ENCODE measurements at places on chromosomes 11 and 22.

DNA sequence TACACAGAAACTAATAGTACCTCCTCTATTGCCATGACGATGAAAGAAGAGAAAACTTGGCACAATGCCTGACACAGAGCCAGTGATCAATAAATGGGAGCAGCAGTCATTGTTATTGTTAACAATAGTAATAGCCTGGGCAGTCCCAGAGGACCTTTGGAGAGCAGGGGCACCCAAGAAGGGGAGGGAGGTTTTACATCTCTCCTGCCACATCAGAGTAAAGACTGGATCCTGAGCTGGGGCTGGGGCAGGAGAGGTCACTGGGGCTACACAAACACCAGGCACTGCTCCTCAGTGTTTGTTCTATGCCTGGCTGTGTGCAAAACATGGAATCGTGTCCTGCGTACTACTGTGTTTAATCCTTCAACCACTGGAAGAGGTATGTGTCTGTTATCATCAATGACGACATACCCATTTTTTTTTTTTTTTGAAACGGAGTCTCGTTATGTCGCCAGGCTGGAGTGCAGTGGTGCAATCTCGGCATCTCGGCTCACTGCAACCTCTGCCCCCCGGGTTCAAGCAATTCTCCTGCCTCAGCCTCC lies 25.0 kb upstream of the CREB3L1 start:
- no peak for DNase-seq

DNA sequence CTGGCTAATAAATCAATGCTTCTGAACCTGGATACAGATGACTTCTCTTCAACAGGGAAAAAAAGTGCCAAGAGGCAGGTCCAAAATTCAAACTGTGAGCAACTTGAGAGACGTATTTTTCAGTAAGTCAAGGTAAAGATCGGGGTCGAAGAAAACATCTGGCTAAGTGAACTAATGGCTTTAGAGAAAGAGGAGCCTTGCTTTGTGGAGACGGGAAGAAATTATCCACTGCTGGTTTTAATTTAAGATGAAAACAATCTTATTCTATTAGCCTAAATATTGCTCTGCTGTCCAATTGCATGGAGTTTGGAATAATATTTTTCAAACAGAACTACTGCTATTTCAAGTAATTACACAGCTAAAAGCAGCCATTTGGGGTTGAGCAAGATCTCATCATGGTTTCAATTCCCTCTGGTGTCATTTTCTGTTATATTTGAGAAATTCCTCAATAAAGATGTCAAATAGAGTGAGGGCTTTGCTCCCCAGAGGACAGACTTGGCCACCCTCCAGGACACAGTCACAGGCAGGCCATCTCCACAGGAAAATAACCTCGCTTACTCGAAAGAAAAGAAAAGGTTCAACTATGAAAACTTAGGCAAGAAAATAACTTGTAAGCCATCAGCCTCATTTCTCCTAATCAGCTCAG lies 29.8 kb downstream of the SCUBE1 start:
- no peak for DNase-seq

- DNase-seq = no peak
Measured at GRCh38 chr11:47539681-47540039, 13.3 kb downstream of the CELF1 start.

DNA sequence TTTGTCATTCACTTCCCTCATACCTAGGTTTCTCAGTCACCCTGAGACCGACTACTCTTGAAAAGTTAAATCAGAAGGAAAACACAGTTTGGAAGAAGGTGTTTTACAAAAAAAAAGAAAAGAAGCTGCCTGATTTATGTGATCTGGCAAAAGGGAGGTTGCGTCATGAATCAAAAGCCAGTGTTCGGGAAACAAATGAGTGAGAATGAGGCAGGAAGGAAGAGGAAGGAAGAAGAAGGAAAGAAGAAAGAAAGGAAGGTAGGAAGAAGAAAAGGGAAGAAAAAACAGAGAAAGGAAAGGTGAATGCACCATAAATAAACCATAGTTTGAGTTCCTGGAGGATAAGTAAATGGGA lies 314.6 kb downstream of the BLID start:
- DNase-seq = no peak

- no peak for DNase-seq
Measured at GRCh38 chr11:93585758-93586157, 42.6 kb upstream of the SMCO4 start.

DNA sequence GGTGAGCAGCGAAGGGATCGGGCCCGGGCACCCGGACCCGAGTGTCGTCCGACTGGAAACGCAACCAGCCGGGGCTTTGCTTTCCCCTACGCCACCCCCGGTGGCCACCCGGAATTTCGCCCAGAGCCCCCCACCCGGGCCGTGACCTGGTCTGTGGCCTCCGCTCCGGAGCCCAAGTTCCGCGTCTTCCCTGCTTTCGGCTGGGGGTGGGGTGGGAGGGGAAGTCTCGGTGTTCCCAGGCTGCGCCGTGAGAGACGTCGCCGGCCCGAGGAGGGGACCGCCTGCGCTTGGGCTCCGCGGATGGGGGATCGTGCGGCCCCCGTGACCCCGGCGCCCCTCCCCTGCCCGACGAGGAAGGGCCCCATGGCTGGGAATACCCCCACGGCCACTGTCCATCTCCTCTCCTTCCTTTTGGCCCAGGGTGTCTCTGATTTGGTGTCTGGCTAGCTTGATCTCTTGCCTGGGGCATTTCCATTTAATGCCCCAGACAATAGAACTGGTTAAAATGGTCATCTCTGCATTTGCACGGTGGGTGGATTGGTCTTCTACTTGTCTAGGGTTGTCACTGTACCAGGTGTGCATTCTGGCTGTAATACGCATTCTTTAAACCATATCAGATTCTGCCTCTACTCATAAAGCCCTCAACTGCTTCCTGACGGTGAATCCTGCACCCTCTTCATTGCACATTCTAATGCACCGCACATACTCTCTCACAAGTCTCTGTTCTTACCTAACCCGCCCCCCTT lies 789 bp downstream of the SIK2 start:
- DNase-seq = no peak

DNA sequence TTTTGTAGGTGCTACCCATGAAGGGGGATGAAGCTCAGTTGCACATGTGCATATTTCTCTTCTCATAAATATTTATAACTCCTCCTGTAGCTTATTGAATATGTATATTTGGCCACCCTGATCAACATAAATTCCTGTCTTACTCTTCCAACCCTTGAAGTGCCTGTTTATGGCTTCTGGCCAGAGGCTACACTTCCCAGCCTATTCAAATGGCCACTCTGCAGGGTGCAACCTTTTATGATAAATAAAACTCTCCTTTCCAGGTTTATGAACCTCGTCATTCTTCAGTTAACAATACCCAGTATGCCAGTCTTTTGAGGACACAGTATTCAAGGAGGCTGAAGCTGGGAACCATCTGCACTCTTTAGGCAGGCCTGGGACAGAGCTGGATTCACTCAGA lies 2.6 kb upstream of the RTL6 start:
- no peak for DNase-seq

DNA sequence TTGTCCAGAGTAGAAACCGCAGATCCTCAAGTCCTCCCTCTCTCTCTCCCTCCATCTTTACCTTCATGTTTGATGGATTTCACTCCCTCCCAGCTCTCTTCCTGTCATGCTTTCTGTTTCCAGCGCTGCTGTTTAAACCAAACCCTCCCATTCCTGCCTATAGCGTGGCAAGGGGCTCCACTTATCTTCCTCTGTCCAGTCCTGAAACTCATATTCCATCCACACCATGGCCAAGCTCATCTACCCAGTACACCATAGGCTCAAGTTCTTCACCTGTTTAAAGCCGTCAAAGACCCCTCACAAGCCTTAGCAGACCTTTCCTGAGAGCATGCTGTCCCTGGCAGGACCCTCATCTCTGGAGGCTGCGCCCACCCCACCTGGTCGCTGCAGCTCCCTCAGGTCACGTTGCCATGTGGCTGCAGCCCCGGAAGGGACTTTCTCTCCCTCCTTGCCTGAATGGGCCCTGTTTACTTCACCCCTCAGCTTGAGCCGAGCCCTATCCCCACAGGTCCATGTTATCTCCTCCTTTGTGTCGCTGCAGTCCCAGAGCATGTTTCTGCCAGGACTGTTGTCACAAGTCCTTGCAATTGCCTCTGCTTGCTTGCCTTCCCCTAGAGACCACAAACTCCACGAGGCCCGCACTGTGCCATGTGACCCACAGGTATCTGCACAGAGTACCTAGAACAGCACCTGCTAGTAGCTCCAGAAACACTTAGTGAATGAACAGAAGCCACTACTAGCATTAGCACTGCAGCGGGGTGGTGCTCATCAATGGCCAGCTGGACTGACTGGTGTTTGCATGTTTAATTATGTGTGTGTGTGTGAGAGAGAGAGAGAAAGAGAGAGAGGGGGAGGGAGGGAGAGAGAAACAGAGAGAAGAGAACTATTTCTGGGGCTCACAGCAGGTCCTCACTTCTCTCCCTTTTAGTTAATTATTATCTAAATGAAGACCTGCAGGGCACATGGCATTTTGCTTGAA lies 149.4 kb upstream of the SNX19 start:
- DNase-seq = no peak

DNA sequence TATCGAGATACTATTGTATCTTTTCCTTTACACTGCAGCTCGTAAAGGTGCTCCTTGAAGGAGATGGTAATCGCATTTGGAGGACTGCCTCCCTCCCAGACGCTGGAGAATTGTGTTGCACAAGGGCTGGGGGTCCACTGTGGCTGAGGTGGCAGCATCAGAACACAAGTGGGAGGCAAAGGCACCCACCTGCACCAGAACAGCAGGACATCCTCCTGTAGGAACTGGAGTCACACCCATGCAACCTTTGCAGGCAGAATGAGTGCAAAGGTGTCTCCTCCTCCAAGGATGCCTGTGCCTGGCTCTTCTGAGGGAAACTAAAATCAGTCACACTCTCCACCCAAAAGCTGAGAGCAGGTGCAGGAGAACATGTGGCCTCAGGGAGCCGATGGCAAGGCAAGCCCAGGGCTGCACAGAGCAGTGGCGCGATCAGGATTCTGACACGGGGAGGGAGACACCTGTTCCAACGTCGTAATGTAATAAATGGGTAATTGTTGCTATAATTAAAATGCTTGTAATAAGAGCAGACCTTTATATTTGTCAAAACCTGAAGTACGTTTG lies 1501.4 kb downstream of the TBC1D22A start:
- DNase-seq = no peak

- no peak for DNase-seq
Measured at GRCh38 chr22:29225422-29226090, 19.9 kb downstream of the EMID1 start.

- no peak for DNase-seq
Measured at GRCh38 chr22:43007519-43008102, 7.3 kb downstream of the PACSIN2 start.

DNA sequence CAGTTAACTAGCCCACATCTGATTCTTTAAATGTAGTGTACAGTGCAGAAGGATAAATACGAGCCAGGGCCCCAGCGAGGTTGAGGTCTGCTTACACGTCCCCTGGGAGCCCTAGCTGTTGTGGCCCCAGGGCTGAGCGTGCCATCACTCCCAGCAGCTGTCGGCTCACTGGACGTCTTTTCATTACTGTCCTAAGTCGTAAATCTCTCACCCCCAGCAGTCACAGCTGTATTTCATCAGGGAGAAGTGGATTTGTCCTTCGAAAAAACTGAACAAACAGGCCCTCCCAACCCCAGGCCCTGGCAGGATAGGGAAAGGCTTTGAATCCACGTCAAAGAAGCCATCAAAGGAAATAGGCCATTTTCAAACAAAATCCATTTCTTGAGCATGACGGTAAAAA lies 110.4 kb upstream of the CSNK2A3 start:
- DNase-seq = no peak

- DNase-seq = no peak
Measured at GRCh38 chr22:19756288-19757128, 4.1 kb upstream of the TBX1 start.

GRCh38 chr11:72443016-72443415 lies 8.7 kb upstream of the CLPB start:
- no peak for DNase-seq

DNA sequence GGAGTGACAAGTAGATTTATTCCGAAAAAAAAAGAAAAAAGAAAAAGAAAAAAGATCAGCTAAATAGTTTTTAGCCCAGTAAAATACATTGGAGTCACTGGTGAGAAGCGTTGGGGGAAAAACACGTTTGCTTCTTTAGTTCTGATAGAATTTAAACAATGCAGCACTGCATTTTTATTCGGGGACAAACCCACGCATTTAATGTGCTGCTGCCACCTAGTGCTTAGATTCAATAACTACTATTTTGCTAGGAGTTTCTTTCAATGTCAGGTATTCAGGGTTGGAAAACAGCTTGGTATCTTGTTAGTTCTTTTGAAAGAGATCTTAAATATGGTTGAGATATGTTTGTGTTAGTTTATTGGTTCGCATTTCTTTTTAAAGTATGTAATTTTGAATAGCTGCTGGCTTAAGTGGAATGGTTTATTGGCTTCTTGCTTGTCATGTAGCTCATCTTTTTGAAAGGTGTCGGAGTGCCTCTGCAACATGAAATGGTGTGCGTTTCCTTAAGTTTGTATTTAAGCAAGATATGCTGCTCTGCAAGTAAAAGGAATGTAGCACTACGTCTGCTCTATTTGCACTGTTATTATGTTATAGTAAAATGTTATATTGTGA lies 41.9 kb downstream of the SVIP start:
- DNase-seq = no peak

DNA sequence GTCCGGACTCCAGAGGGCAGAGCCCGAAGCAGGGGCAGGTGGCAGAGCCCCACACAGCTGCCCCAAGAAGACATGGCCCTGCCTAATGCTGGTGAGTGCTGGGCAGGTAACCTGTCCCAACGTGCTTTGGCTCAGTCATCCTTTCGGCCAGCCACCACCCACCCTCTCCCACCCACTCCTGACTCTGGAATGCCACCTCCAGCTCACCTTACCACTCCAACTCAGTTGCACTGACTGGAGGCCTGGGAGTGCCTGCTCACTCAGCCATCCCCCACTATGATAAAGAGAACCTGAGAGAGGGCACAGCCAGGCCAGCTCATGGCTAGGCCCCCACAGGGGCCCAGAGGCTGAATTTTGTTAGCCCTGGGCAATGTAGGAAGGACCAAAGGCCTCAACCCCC lies 53.8 kb upstream of the MPEG1 start:
- DNase-seq = no peak

GRCh38 chr22:37060801-37061610 lies 9.5 kb downstream of the KCTD17 start:
- DNase-seq = no peak

DNA sequence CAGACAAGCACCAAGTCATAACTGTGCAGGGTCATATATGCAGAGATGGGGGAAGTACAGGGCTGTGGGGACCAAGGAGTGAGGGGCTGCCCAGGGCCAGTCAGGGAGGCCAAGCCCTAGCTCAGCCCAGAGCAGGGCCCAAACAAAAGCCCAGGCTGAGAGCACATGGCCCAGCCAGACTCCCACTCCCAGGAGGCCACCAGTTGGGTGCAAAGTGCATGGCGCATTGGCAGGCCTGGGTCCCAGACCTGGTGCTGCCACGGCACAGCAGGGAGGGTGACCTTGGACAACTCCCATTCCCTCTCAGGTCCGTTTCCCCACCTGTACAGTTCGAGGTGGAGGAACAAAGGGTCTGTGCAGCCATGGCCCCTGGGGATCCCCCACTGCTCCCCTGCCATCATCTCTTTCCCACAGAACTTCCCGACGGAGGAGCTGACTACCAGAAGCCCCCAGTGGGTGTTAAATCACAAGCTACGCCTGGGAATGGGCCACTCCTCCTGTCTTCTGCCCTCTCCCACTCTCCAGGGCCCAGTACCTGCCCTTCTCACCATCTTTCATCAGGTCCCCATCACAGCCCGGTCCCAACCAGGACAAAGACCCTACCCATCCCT lies 608 bp downstream of the NIPSNAP1 start:
- no peak for DNase-seq

All from activated CD8-positive, alpha-beta memory T cell treated with anti-CD3 and anti-CD28 coated beads for 48 hours (primary cell).